Cardiac septum (tissue), 1 donor: ENCODE measurements at places on chromosomes 5 and 9. TPM values are rescaled to one million over a fixed set of nuclear protein-coding genes. Genes with fewer than 3 reads are reported as not detected.

Gene UIMC1
- 55.0 TPM for total RNA-seq

Gene EQTN
- not detected for total RNA-seq

Gene CSF1R
- total RNA-seq, result 11.9 TPM

Gene N4BP3
- total RNA-seq, result 2.0 TPM

GRCh38 chr5:177539411-177539810 lies 15.0 kb downstream of the FAM193B start:
- no peak for DNase-seq

- DNase-seq, result no peak
Measured at GRCh38 chr5:134600600-134600999, 32.0 kb downstream of the SAR1B start.
